CD4-positive, CD25-positive, alpha-beta regulatory T cell (primary cell): ENCODE measurements at places on chromosomes 2 and 18.

DNA sequence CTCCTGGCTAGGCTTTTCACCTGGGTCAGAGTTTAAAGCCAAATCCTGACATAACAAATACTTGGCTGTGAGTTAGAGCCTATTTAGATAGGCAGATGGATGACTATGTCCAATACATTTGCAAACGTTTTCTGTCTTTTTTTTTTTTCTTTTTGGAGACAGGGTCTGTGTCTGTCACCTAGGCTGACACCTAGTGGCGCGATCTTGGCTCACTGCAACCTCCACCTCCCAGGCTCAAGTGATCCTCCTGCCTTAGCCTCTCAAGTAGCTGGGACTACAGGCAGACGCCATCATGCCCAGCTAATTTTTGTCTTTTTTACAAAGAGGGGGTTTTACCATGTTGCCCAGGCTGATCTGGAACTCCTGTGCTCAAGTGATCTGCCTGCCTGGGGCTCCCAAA is 124.8 kb downstream of the DYM start:
- DNase-seq: peak; percentile 28

DNA sequence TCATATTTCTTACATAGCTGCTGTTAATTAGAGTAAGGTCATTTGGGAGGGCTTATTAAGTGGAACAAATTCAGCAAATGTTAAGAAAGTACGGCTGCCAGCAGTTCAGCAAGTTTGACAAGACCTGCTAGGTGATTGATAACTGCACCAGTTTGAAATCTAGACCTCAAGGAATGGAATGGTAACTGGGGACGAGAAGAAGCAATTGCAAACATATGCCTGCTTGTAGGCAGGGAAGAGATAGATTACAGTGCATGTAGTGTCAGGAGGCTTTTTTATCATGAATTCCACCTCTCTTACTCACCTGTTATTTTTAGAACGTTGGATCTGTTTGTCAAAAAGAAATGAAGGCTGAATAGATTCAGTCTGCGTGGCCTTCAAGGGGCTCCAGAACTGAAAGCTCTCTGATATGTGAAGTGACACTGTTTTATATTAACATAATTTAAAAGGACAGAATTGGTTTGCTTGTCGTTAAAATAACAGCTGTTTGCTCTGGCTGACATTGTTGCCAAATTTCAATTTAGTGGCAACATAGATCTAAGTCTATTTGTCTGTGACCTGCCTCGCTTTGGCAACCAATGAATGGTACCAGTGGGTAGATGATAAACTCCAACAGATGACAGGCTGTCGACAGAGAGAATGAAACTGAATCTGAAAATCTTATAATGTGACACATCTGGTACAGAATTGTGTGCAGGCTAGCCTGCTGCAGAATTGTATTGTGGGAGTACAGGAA is 199.3 kb downstream of the ZNF407 start:
- DNase-seq: no peak

GRCh38 chr2:45083175-45083574 is 73.9 kb upstream of the SIX2 start:
- no peak for DNase-seq

DNA sequence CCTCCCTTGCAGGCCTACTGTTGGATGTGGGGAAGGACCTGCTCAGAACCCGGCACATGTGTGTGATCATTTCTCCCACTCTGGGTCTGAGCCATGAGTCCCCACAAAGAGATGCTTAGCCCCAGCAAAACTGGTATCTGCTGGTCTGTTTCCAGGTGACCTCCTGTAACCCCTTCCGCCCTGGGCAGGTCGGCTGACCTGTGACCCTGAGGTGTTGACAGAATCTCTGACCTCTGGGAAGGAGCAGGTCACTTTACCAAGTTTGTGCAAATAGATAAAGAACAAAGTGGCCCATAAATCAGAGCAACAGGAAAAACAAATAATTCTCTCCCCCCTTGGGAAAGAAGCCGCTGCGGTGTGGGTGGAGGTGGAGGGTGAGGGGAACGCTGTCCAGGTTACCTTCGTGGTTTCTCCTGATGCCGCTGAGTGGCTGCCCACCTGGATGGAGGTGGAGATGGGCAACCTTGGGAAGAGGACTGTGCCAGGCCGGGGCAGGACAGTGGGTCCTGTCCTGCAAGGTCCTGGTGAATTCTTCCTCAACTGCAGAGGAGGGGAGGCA is 174.0 kb upstream of the MYCN start:
- no peak for DNase-seq
